Right ventricle myocardium superior (tissue), 1 donor: ENCODE measurements at places on chromosomes 3 and 15. TPM values are rescaled to one million over a fixed set of nuclear protein-coding genes. Genes with fewer than 3 reads are reported as not detected.

DNA sequence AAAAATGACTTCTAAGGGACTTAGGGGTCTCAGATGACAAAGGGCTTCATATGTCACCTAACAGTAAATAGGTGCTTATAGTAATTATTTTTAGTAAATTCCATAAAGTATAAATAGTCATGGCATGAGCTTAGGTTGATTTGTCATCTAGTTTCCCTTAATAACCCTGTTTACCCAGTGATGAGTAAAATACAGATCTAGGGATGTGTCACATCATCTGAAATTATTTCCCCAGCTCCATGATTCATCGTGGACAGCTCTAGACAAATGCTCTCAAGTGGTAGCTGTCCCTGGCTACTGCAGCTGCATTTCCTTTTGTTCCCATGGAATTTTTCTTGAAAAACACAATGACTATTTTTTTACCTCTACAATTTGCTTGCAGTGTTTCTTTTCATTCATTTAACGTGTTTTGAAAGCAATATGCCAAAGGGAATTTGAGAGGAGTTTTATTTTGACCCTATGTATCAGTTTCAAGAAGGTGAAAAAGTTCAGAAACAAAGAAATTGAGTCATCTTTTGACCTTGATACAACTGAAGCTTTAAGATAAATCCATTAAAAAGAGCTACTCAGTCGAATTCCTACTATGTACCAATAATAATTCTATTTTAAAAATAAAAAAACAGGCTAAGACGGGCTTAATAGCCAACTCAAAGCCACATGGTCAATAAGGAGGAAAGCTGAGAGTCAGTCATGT is 241.6 kb downstream of the KCNMB2 start:
- no peak for DNase-seq

Gene SLC28A1
- total RNA-seq = 0.46 TPM

- DNase-seq = no peak
Measured at GRCh38 chr15:61314427-61314826, 85.3 kb upstream of the RORA start.

GRCh38 chr3:6799264-6799915 is 61.5 kb upstream of the GRM7 start:
- DNase-seq = no peak

GRCh38 chr3:42655331-42655888 is 1.9 kb downstream of the ZBTB47 start:
- DNase-seq = peak; percentile 62

DNA sequence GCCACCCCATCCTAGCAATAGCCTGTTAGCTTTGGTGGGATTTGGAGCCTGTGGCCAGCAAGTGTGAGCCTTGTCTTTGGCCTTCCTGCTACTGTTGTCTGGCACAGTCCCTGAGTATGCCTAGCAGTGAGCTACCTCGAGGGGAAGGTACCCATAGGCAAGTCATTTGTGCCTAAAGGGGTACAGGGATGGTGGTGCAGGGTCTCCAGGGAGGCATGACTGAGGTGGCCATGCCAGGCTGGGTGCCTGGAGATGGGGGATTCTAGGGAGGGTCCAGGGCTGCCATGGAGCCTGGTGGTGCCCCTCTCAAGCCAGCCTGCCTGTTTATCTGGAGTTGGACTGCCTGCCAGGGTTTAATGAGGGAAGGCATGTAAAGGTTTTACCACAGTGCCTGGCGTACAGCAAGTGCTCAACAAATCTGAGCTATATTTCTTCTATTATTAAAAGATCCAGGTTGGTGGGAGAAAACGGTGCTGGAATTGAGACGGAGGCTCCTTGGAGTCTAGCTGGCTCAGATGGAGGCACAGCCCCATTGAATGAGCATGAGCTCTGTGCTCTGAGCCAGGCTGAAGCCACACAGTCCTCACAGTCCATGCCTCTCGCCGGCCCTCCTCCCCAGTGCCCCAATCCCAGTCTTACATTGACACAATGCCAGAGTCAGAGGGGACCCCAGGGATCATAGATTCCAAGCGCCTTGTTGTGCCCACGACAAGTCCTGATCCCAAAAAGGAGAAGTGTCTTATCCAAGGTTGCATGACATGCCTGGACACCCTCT is 76.2 kb downstream of the CORO2B start:
- no peak for DNase-seq

- peak; percentile 60 for DNase-seq
Measured at GRCh38 chr3:129121016-129121791, 400 bp downstream of the RAB43 start.

Gene SOX14
- total RNA-seq = not detected

DNA sequence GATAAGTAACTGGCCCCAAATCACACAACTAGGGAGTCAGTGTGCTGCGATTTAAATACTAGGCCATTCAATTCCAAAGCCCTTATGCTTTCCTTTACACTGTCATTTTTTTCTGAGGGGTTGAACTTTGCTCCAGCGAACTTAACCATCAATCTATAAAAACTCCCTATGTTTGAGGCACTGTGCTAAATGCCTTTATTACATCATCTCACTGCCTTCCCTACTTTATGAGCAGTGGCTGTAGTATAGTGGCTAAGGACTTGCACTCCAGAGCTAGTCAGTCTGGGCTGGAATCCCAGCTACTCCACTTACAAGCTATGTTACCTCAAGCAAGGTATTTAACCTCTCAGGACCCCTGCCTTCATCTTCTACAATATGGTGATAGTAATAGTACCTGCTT is 26.9 kb upstream of the WDR72 start:
- DNase-seq = no peak

Gene STARD5
- total RNA-seq = 2.3 TPM

Gene NEO1
- total RNA-seq = 11.1 TPM

GRCh38 chr15:96341513-96342405 is 11.3 kb downstream of the NR2F2 start:
- DNase-seq = peak; percentile 52

GRCh38 chr3:96657710-96658109 is 156.7 kb upstream of the EPHA6 start:
- DNase-seq = no peak

DNA sequence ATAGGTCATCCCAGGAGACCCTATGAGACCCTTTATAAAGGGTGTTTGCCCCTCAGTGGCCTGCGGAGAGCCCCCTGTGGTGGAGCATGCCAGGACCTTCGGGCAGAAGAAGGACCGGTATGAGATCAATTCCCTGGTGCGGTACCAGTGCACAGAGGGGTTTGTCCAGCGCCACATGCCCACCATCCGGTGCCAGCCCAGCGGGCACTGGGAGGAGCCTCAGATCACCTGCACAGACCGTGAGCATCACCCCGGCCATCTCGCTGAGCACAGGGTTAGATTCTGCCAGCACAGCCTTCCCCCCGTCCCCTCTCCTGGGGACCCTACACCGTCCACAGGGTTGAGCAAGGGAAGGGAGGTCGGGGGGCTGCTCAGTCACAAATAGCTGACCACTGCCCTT is 21.6 kb downstream of the HAPLN3 start:
- DNase-seq = no peak

GRCh38 chr3:142656575-142656974 is 60.4 kb downstream of the PLS1 start:
- DNase-seq = no peak

DNA sequence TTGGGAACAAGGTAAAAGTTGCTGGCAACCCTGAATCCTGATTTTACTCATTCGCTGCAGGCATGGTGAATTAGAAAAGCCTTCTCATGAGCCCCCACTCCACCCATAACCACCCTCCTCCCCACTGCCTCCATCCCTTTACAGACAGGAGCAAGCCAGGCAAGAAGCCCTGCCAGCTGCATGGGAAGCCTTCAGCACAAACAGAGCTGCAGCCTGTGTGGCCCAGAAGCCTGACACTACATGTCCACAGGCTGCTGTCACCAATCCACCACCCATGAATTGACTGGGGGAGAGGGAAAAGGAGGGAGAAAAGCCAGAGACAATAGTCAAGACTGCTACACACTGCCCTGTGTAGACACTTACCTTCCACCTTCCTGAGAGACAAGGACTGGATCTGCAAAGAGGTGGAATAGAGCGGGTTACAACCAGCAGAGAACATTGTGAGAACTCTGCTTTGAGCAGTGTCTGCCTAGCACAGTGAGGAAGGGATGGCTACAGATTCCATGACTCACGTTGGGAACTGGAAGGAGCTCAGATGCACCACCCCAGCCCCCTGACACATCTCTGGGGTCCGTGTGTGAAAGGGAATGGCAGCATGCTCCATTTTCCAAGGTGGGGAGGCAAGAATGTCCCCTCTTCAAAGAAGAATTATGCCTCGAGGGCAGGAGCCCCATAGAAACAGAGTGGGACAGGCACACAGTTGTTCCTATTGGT is 33.9 kb downstream of the DZIP1L start:
- DNase-seq = no peak

Gene BTLA
- total RNA-seq = not detected

Gene TNFAIP8L3
- 6.5 TPM for total RNA-seq

DNA sequence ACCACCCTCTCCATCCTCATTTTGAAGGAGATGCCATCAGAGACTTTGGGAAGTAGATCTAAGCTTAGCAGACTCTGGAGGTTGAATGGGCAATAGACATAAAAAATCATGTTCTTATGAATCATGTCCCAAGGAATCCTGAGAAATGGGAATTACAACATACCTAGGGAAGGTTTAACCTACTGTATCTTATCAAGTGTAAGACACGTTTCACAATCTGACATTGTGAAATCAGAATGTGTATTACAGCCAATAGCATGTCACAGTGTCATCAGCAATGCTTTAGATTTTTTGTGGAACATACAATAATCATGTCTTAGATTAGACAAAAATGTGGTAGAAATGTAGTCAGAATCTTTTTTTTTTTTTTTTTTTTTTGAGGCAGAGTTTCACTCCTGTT is 332.4 kb upstream of the TLE3 start:
- DNase-seq = no peak

- no peak for DNase-seq
Measured at GRCh38 chr15:71199384-71200351, 84.4 kb downstream of the THSD4 start.
